AG20443 (cell line): ENCODE measurements at places on chromosomes 3 and 15.
A peak's percentile ranks its signal among the peaks of the same experiment; 100 is the strongest.

- no peak for DNase-seq
Measured at GRCh38 chr3:70137366-70137765, 137.8 kb downstream of the SAMMSON start.

DNA sequence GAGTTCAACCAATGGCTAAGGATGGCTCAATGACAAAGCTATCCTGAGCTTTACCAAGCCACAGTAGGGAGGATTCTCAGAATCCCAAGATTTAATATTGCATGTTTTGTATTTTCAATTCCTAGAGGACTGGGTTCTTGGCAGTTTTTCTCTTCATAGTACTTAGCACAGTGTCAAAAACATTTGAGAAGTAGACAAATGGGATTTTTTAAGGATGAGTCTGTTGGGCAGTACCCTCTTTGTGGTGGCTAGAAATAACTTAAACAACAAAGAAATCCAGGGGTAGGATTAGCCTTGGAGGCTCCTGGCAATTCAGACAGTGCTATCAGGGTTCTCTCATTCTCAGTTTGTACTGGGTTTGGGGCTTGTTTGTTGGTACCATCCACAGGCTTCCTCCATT is 212.8 kb upstream of the RORA start:
- DNase-seq, result no peak

DNA sequence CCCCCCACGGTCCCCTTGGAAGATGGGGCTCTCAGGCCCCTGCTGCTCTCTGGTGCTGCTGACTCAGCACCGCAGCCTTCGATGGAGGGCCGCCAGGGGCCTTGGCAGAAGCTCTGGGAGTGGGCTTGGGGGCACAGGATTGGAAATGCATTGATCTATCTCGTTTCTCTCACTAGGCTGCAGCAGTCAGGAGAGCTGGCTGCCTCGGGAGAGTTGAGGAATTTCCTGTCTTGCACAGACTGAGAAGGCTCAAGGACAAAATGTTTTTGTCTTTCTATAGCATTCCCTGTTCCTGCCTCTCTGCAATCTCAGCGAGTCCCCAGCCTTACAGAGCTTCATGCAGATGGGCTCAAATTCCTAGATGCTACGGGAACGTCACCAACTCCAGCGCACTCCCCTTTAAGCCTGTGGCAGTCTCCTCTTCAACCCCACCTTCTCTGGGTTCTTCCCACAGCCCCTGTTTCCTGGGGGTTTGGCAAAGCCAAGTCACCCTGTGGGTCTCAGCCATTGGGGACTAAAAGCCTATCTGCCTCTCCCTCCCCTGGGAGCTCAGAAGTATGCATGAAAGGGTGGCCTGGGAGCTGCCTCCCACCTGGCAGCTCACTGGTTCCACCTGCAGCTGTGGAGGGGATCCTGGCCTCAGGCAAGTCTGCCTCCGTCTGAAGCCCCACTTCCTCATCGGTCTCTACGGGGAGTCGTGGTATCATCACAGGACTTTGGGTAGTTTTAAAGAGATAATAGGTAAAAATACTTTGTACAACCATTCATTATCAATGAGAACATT is 127.4 kb upstream of the HACD2 start:
- no peak for DNase-seq

DNA sequence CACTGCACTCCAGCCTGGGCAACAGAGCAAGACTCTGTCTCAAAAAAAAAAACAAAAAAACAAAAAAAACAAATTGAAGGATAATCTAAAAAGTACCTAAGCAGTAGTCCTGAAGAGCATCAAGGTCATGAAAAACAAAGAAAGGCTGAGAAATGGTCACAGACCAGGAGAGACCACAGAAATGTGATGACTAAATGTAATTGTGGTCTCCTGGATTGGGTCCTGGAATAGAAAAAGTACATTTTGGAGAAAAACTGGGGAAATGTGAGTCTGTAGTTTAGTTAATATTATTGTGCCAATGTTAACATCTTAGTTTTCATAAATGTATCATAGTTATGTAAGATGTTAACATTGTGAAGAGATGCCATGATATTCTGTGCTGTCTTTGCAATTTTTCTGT is 267.5 kb upstream of the NR2E3 start:
- no peak for DNase-seq

DNA sequence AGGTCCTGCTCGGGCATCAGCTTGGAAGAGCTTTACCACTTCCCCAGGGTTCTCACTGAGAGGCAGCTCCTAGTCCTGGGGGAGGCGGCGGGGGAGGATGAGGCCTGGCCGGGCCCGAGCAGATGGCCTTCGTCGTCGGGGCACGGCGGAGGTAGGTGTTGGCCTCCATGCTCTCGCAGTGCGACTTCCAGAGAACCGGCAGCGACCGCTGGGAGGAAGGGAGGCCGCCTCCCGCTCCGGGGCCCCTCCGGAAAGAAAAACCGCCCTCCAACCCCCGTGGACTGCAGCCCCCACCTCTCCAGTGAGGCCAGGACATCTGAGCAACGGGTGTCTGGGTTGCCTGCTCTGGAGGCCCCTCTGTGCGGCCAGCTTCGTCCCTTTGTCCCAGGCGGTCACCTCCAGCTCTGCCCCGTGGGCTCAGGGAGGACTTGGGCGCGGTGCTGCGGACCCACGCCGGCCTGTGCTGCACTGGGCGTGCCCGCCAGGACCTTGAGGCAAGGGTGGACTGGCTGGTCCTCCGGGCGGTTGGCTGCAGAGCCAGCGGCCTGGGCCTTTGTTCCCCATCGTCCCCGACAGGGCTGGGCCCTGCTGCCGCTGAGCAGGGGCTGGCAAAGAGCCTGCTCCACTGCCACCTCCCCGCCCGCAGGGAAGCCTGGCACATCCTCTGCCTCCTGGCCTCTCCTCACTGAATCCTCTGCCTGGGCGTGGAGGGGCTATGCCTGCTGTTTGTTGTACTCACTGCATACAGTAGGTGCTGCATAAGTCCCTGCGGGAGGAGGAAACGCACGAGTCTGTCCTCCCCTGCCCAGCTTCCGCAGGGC is 13.6 kb upstream of the GP9 start:
- no peak for DNase-seq

- no peak for DNase-seq
Measured at GRCh38 chr15:25866874-25867273, 3.7 kb upstream of the ATP10A start.

DNA sequence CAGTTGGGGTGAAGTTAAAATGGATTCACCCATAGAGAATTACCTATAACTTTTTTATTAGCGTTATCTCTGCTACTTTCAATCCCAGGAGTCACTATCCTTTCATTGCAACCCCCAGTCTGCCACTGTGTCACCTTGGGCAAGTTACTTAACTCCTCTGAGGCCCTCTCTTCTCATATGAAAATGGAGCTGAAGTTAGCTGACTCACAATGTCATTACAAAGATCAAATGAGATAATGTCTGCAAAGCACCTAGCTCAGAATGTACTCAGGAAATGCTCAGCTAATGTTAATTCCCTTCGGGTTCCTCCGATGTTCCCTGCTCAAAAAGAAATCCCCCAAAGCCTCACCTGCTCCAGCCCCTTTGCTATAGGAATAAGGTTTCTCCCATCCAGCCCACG is 50.0 kb downstream of the TRIM42 start:
- DNase-seq, result no peak

GRCh38 chr3:141680620-141681389 is 57.3 kb upstream of the RNF7 start:
- DNase-seq, result peak; percentile 29

DNA sequence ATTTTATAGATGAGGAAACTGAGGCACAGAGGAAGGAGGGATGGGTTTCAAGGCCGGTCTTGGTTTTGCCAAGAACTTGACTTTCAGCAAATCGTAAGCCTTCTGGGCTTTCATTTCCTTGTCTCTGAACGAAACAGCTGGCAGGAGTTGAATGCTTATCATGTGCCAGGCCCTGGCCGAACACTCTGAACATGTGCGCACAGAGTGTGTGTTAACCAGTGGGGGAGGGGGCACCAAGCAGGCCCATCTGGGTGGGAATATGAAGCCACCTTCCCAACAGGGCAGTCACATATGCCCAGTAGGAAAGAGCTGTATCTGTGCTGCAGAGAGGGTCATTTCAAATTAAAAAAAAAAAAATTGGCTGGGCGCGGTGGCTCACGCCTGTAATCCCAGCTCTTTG is 29.3 kb downstream of the ZNF710 start:
- no peak for DNase-seq

GRCh38 chr3:106210923-106211322 is 342.1 kb upstream of the CBLB start:
- DNase-seq, result no peak
